ENCODE measurements at places on chromosomes 4 and X.

DNA sequence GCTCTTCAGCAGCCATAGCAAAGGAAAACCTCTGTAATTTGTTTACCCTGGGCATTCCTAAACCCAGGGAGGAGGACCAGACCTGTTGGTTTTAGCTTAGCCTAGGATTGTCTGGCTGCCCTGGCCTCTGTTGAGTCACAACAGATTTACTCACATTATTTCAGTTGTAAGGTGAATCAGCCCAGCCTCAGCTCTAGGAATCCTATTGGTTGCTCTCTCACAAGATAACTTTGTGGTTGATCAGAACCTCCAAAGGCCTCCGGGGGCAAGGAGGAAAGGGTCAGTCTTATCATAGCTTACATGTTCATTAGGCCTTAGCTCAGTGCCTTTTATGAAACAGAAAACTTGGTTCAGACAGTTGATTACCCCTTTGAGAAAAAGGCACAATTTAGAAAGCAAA is 41.0 kb downstream of the PDK3 start:
- DNase-seq, result no peak

DNA sequence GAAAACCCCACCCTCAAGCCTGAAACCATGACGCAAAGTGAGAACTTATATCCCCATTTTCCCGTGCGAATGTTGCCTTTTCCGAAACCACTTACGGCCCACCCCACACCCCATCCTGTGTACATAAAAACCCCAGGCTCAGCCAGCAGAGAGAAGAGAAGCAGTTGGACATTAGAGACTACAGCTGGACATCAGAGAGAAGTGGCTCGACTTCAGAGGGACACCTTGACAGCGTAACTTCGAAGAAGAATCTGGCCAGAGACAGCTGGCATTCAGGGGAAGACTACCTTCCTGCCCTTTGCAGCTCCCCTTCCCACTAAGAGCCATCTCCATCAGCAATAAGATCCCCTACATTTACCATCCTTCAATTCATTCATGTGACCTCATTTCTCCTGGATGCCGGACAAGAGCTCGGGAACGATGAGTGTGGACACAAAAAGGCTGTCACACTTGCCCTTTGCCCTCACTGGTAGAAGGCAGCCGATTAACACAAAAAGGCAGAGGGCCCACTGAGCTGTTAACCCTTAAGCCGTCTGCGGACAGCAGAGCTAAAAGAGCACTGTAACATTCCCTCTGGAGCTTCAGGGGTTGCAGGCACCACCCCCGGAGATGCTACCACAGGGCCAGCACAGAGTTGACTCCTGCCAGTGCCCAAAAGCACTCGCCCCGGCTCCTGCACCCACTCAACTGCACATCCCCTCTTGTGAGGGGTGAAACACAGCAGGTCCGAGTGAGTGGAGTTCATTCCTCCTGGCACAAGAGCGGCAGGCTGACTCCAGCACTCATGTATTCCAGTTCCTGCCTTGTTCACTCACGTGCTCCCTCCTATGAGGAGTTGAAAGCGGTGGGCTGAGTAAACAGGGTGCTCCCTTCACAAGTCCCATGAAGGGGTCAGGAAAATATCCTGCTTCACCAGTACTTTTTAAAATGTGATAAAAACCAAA is 7.5 kb downstream of the CHM start:
- DNase-seq, result no peak

- no peak for DNase-seq
Measured at GRCh38 chr4:119268466-119268865, 53.5 kb downstream of the FABP2 start.

DNA sequence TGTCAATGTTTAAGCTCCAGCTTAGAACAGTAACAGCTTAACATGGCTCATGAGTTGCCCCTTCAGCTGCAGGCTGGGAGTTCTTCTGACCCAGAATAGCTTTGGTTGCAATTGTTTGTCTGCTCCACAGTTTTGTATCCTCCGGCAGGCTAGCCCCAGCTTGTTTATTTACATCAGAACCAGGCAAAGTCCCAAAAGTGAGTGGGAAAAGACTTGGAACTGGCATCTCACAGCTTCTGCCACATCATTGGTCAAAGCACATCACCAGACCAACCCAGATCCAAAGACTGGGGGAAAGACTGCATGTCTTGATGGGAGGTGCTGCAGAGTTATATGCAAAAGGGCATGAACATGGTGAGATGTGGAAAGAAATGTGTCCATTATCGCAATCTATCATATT is 231.2 kb upstream of the CPEB2 start:
- DNase-seq, result no peak

GRCh38 chrX:107673431-107673830 is 45.1 kb downstream of the PRPS1 start:
- no peak for DNase-seq

DNA sequence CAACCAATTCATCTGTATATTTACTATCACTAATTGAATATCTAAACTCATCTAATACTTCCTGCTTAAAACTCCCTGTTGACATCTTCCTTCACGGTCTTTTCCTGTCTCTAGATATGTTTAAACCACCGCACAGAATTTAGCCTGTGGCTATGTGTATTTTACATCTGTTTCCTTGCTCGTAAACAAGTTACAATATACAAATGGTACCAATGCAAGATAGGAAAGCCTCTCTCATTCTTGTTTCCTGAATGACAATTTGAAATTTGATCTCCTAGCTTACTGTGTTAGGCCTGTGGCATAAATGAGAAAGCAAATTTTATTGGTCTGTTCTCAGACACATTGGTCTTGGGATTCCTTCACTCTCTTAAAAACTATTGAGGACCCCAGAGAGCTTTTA is 89.7 kb upstream of the PCDH7 start:
- no peak for DNase-seq

DNA sequence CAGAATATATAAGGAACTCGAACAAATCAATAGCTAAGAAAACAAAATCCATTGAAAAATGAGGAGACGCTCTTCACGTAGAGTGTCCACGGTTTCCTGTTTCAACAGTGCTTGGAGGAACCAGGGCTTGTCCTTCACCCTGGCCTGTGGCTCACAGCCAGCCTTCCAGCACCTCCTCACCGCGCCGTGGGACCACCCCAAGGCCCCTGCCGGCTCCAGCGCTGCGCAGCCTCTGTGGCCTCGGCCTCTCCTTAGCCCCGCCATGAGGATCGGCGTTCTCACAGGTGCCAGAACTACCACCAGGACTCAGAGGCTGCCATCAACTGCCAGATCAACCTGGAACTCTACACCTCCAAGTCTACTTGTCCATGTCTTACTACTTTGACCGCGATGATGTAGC is 52.5 kb upstream of the CTSO start:
- DNase-seq, result no peak

DNA sequence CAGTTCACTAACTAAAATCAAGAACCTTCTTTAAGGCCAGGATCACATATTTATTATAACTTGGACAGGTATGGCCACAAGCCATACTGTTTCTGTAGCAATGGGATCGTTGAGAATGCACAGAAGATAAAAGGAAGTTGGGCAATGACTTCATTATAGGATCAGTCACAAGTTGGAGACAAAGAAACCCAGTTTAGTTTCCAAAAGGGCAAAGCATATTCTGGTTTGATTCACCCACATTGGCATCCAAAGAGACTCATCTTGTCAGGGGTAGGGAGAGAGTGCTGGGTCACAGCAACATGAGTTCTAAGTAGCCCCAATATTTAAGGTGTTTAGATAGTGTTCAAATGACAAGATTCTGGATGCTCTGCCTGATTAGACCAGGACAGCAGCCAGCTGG is 317.1 kb upstream of the GALNT7 start:
- no peak for DNase-seq

DNA sequence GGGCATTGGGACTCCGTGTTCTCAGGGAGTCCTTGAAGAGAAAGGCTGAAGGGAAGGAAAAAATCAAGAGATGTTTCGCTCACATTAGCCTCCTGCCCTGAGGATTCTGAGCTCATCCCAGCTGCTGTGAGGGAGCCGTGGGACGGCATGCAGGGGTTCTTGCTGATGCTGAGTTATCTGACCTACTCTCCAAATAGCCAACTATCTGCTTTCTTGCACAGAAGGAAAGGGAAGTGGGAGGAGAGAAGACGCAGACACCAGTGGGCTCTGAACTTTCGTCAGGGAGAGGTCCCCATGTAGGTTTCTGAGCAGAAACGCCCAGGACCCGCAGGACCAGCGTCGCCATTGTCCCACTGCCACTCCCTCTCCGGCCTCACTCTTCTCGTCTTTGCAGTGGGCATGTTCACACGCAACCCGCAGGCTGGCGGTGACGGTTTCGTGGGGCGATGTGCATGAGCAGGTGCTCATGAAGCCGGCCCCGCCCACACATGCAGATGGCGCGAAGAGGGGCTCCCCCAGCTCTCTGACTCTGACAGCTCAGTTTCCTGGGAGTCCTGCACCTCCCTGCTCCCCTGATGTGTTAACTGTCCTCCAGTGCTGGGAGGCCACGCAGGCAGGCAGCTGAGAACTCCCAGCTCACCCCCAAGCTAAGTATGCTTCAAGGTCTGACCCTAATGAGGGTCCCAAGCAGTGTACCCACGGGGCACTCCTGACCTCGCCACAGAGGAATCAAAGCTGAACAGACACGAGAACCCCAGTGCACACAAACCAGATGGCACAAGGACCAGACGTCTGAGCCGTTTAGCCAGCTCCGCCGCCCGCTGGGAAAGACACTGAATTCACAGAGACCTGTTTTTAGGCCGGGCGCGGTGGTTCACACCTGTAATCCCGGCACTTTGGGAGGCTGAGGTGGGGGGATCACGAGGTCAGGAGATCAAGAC is 13.6 kb upstream of the ABLIM2 start:
- DNase-seq, result no peak
